ENCODE measurements at places on chromosomes 1 and 21. TPM values are rescaled to one million over a fixed set of nuclear protein-coding genes. Genes with fewer than 3 reads are reported as not detected.

- H3K36me3 ChIP-seq, result no peaks in the 10 kb centered on the region
- H3K4me1 ChIP-seq, result no peaks in the 10 kb centered on the region
- DNase-seq, result no peak
- no peak overlapping the region for H3K4me3 ChIP-seq
- H3K27ac ChIP-seq, result no peak overlapping the region
Measured at GRCh38 chr1:164265232-164265631, 293.8 kb upstream of the PBX1 start.

GRCh38 chr1:198934901-198935305 lies 296.1 kb downstream of the PTPRC start:
- no peak for DNase-seq
- peak overlapping the region; percentile 84 for H3K27ac ChIP-seq
- no peaks in the 10 kb centered on the region for H3K36me3 ChIP-seq
- no peaks in the 10 kb centered on the region for H3K27me3 ChIP-seq
- peaks cover 14% of the 10 kb centered on the region for H3K4me1 ChIP-seq

DNA sequence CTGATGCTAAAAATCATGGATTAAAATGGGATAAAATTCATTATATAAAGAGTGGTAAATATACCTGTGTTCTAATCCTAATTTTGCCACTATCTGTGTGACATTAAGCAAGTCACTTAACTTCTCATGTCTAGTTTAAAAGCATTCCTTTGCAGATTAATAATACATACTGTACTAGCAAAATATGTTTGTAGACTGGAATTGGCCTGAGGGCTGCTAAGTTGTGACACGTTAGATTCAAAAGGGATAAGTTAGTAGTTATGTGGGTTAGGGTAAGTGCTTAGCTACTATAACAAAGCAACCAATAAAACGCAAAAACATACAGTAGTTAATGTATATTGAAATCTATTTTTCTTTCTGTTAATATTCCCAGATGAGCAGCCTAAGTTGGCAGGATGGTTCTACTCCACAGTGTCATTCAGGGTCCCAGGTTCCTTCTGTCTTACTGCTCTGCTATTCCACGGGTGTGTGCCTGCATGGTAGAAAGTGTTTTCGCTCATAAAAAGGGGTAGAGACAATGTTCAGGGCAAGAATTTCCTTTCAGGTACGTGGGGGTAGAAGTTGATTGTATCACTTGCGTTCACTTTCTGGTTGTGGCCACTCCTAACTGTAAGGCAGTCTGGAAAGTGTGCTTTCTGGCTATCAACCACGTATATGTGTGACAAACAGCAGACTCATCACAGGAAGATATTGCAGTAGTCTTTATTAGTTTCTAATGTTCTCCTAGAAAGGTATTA lies 239.8 kb downstream of the NFIA start:
- H3K27me3 ChIP-seq, result no peaks in the 10 kb centered on the region
- no peak for DNase-seq
- no peaks in the 10 kb centered on the region for H3K36me3 ChIP-seq

DNA sequence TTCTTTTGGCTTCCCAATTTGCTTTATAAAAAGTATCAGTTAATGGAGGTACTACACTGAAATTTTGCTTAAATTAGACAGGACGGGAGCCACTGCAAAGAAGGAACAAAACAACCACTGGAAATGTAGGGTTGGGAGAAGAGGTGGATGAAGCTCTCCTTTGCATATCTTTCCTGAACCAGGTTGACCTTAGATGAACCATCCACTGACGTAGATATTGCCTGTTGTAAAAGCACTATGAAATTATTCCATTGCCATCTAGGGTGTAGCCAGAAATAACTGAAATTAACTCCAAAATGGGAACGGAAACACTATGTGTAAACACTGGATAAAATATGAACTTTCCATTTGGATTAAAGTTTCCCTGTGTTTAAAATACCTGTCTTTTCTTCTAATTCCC lies 1.2 kb upstream of the ABL2 start:
- no peak overlapping the region for H3K27ac ChIP-seq
- no peak for DNase-seq
- peaks cover 29% of the 10 kb centered on the region for H3K4me1 ChIP-seq

The DOCK7 gene
- 33.1 TPM for total RNA-seq

Measured in left lung (tissue), 14 donors.